Bone marrow (tissue), 2 donors: ENCODE measurements at places on chromosomes 16 and 17.

DNA sequence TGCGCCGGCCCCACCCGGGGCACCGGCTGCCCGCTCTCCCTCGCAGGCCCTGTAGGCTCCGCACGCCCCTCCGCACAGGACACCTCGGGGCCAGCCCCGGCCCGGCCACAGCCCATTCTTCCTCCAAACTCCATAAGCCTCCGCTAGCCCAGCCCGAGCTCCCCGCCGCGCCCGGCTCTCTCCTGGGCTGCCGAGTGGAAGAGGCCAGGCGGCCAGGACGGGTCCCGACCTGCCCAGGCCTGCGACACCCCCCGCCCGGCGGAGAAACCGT is 397 bp downstream of the NCOR1 start:
- DNase-seq, result no peak

- no peak for DNase-seq
Measured at GRCh38 chr16:52529226-52529625, 17.7 kb downstream of the TOX3 start.

- DNase-seq, result no peak
Measured at GRCh38 chr17:79563237-79564013, 47.4 kb downstream of the RBFOX3 start.

DNA sequence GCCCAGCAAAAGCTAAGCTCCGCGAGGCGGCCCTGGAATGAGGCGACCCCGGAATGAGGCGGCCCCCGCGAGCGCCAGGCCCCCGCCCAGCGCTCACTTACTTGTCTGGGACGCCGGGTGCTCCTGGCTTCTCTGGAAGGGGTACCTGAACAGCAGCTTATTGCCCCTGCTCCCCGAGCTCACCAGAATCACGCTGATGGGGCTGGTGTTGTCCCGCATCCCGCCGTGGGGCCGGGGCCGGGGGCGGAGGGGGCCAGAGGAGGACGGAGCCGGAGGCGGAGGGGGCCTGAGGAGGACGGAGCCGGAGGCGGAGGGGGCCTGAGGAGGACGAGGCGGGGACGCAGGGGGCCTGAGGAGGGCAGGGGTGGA is 440 bp downstream of the NPRL3 start:
- no peak for DNase-seq

- DNase-seq, result no peak
Measured at GRCh38 chr17:76152591-76152990, 11.5 kb upstream of the FOXJ1 start.

DNA sequence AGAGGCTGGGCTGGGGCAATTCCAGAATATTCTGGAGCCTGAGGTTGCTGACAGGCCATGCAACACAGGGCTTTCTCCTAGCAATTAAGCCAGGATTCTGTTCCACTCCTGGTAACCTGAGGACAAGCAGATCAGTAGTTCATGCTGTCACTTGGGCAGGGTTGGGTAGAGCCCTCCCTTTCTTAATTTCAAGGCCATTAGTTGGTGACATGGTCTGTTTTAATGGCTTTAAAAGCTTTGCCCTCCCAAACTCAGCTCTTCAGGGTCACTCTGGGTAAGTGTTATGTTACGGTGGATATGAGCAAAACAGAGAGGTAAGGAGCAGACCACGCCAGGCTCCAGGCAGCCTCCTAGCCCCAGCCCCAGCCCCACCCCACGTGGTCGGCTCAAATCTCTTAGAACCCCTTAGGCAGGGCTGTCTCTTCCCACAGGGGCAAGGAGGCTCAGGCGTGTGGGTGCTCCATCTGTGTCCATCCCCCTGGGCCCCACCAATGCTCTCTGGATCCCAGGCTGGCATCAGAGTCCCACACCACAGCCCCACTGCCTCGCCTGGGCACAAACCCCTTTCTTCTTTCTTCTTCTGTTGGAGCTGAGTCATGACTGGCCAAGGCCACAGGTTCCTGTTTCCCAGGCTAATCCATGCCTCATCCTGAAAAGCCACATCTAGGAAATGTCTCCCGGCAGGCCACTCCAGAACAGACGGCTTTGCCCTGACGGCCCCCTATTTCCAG is 27.5 kb downstream of the CEP295NL start:
- no peak for DNase-seq

GRCh38 chr16:57667526-57668262 is 412 bp upstream of the ADGRG3 start:
- DNase-seq, result no peak

GRCh38 chr17:83191388-83192160 is 112.2 kb downstream of the METRNL start:
- DNase-seq, result no peak

DNA sequence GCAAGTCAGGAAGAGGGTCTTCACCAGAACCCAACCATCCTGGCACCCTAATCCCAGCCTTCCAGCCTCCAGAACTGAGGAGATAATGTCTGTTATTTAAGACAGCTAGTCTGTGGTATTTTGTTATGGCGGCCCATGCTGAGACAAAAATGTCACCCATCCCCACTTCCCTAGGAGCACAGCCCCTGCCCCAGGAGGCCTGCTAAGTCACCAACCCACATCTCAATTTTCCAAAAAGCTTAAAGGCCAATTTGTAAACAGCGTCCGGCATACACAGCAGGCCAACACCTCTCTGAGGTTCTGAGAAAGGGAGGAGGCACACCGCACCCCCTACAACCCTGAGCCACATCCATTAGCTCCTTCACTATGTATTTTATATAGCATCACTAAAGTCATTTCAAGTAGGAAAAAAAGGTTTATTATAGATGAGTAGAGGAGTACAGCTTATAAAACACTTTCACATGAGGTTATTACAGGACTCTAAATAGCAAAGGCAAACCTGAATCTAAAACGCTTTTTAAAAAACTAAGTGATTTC is 6.9 kb downstream of the TMEM170A start:
- DNase-seq, result no peak

DNA sequence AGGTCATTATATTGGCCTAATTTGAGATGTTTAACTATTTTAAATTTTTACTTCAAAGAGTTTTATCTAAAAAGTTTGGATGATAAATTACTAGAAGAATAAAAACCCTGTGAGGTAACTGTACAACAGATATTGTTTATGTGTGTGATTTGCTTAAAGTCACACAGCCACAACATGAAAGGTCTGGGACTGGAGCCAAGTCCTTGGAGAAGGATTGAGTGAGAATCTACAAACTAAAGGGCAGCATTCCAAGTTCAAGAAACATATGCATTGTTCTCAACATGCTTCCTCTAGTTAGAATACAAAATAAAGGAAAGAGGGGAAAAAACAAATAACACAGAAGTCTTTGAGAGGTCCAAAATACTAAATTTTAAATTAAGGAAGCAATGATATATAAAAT is 131.5 kb upstream of the MON1B start:
- no peak for DNase-seq

DNA sequence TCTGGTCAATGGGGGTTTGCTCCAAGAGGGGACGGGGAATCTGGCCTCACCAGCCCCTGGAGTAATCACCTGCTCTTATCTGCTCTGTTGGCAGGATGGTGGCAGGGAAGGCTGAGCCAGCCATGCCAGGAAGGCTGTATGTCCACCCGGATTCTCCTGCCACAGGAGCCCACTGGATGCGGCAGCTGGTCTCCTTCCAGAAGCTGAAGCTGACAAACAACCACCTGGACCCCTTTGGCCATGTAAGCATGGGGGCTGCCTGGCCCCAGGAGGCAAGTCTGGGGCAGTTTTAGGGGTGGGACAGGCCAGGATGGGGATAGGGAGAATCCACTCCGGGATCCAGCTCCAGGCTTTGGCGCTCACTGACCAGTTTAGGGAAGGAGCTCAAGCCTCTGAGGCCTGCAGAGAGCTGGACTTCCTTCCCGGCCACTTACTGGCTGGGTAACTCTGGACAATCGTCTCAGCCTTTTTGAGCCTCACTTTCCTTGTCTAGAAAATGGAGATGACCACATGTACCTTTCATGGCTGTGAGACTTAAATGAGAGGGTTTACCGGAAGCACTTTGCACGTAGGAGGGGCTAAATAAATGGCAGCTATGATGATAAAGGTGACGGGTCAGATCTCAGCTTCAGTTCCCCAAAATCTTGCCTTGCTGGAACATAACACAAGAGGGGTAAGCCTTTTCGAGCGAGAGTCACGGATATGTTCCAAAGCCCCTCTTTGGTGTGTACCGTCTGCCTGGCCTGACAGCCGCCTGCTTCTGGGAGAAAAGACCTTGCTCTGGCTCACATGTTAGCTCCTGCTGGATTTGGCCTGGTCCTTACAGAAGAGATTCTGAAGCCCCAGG is 15.4 kb downstream of the TBX4 start:
- DNase-seq, result no peak

GRCh38 chr17:40922239-40922638 is 15.2 kb downstream of the KRT23 start:
- no peak for DNase-seq

GRCh38 chr16:19657831-19658230 is 60.2 kb downstream of the KNOP1 start:
- DNase-seq, result no peak

DNA sequence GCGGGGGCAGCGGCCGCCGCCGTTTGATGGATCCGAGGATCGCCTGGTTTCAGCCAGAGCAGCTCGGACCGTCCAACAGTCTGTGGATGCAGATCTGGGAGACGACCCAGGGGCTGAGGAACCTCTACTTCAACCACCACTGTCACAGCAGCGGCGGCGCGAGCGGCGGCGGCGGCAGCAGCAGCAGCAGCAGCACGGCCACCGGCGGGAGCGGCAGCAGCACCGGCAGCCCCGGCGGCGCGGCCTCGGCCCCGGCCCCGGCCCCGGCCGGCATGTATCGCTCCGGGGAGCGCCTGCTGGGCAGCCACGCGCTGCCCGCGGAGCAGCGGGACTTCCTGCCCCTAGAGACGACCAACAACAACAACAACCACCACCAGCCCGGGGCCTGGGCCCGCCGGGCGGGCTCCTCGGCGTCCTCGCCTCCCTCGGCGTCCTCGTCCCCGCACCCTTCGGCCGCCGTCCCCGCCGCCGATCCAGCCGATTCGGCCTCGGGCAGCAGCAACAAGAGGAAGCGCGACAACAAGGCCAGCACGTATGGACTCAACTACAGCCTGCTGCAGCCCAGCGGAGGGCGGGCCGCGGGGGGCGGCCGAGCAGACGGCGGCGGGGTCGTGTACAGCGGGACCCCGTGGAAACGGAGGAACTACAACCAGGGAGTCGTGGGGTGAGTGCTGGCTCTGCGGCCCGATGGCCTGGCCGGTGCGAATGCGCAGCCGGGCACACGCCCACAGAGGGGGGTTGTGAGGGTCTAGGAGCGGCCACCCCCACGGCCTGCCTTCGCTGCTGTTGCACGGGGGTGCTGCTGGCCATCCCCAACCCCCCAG is 702 bp downstream of the TENT4B start:
- DNase-seq, result no peak

DNA sequence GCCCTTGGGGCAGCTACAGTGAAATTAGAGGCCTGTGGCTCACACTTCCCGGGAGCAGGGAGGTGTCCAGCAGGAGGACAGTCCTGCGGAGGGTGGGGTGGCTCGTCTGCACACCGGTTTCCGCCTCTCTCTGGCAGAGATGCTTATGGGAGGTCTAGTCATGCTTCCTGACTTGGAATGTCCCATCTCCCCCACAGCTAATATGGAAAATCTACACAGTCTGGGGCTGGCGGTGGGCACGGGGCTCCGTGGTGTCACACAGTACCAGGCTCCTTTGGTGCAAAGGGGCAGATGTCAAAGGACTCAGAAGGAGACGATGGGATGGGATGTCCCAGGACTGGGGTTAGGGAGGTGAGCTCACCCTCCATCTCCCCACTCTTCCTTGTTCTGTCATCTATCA is 44.1 kb upstream of the DOC2B start:
- DNase-seq, result no peak

DNA sequence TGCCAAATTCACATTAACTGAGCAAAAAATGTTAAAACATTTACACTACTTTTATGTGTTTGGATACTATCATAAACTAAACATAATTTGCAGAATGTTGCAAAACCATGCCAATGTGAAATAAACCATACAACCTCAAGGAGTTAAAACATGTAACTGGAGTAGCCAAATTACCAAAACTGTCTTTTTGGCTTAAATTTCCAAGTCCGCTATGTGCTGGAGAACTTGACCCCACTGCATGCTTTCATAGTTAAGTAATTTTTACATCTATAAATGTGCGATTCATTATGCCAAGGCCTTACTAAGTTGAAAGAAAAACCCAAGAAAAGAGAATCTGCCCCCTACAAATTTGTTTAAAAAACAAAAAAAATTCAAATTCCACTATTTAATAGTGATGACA is 28.2 kb downstream of the BRD7 start:
- no peak for DNase-seq

DNA sequence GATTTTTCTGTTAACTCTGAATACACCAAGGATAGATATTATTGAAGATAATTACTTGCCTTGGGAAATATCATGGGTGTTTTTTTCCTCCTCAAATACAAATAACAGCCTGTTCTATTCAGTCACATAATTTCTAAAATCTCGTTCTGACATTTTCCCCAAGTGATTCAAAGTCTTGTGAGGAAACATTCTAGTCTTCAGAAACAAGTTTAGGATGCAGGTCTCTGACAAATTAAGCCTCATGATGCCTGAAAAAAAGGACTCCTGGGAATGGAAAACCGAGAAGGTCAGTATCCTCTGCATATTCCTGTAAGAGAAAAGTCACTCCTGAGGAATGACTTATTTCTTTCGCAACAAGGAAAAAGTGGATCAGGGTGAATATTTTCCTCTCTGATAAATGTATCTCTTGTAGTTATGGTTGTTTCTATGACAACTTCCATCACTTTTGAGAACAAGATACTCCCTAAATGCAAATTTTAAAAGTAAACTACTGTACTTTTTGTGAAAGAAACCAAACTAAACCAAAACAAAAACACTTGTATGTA is 384.6 kb downstream of the CNTNAP4 start:
- no peak for DNase-seq

DNA sequence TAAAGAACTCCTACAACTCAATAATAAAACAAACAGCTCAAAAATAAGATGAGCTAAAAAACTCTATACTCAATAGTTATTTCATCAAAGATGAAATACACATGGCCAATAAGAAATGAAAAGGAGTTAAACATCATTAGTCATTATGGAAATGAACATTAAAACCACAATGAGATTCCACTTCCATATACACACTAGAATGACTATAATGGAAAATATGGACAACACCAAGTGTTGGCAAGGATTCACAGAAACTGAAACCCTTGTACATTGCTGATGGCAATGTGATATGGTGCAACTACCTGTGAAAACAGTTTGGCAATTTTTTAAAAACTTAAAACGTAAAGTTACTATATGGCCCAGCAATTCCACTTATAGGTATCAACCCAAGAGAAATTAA is 91.4 kb downstream of the GRIN2A start:
- DNase-seq, result no peak

GRCh38 chr16:50737420-50737959 is 4.4 kb upstream of the CYLD start:
- DNase-seq, result no peak

DNA sequence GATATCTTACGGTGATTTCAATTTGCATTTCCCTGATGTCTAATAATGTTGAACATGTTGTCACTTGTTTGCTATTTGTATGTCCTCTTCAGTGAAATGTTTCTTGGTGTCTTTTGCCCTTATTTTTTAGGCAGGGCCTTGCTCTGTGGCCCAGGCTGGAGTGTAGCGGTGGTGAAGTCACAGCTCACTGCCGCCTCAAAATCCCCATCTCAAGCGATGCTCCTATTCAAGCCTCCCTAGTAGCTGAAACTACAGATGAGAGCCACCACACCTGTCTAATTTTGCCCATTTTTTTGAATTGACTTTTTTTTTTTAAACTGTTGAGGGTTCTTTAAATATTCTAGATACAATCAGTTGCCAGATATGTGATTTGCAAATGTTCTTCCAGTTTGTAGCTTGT is 8.3 kb downstream of the UBE2G1 start:
- DNase-seq, result no peak

- DNase-seq, result no peak
Measured at GRCh38 chr16:55264949-55265348, 59.1 kb upstream of the IRX6 start.

- no peak for DNase-seq
Measured at GRCh38 chr17:58311429-58311894, 17.1 kb downstream of the TSPOAP1 start.
